ENCODE measurements at places on chromosomes 7 and 10.

DNA sequence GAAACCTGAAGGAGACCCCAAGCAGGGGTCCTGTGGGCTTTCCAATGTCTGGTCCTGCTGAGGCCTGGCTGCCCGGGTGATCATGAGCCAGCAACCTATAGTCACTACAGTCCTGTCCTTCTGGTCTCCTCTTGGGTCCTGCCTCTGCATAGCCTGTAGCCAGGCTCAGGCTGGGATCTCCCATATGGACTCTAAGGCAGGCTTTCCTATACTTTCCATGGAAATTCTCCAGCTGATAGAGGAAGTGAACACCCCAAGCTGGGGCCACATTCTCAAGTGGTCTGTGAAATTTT lies 26.4 kb downstream of the ANXA8 start:
- DNase-seq = no peak

- DNase-seq = no peak
These were observed 56.3 kb downstream of the RASGEF1A start for GRCh38 chr10:43210556-43210955.

DNA sequence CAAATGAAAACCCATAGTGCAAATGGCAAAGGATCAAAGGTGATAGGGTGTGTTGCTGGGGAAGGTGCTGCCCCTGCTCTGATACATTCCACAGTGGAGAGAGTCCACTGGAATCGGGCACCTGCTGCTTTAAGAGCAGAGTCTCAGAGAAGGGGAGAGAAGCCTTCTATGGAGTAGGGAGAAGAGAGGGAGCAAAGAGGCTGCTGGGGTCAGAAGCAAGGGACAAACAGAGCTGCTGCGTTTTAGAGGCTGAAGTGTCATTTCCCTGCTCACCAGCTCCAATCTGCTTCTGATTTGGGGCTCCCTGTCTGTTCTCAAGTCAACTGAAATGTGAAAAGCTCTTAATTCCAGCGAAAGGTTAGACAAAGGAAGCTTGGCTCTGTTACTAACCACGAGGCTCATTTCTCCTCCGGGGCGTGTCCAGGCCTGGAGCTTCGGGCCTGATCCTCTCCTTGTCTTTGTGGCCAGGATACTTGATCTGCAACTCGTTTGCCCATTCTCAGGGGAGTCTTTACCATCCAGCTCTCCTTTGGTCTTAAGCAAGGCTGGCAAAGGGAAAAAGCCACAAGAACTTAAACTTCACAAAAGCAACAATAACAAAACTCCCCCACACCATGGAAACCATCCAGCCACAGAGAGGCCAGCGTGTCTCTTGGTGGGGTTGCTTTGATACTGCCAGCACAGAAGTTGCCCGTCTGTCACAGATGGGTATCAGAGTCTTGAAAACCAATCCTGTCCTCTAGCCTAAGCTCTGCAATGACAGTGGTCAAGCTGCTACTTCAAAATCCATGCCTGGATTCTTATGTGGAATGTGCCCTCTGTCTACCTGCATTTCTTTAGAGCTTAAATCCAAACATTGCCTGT lies 692.6 kb downstream of the SUGCT start:
- no peak for DNase-seq

DNA sequence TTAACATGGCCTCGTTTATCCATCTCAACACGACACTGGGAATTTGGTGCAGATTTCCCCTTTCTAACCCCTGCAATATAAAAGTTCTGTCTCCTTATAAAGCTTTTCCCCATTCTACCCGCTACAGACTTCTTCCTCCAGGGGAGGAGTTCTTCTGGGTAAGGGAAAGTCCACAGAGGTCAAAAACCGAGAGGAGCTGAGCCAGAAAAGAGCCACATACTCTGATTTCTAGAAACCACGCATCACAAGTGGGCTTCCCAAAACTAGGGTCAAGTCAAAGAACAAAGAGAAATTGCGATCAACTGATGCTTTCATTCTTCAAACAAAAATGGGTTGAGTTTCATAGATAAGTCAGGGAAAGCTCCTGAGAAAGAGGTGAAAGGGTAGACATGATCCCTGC lies 6.8 kb downstream of the IL6 start:
- no peak for DNase-seq

- DNase-seq = no peak
These were observed 79.4 kb upstream of the LRRN3 start for GRCh38 chr7:111011520-111011919.

DNA sequence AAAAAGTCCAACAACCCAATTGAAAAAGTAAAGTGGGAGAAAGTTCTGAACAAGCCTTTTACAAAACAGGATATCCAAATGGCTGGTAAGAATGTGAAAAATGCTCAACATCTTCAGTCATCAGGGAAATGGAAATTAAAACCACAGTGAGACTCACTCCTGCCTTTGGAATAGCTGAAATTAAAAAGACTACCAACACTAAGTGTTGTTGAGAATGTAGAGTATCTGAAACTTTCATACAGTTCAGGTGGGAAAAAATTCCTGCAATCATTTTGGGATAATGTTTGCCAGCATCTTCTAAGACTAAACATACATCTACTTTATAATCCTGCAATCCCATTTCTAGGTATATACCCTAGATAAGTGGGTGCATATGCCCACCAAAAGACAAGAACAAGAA lies 395.1 kb downstream of the GRID1 start:
- no peak for DNase-seq

GRCh38 chr7:152574892-152575548 lies 100.9 kb downstream of the XRCC2 start:
- DNase-seq = no peak

- DNase-seq = no peak
These were observed 52.0 kb downstream of the KLRG2 start for GRCh38 chr7:139431459-139431858.

DNA sequence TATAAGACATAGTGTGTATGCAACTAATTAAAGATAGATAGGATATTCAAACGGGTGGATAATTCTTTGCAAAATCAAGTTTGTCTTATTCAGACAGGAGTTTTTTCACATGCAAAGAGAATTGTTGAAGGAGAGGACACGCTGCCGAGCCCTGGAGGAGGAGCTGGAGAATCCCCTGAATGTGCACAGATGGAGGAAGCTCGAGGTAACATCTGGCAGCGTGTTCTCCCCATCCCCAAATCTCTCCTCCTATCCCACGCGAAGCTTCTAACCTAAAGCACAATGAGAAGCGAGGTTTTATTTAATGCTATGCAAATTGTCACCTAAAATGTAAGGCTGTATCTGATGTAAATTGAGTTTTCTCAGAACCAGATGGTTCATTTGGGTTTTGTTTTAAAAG lies 50.0 kb downstream of the CFAP58 start:
- DNase-seq = no peak

DNA sequence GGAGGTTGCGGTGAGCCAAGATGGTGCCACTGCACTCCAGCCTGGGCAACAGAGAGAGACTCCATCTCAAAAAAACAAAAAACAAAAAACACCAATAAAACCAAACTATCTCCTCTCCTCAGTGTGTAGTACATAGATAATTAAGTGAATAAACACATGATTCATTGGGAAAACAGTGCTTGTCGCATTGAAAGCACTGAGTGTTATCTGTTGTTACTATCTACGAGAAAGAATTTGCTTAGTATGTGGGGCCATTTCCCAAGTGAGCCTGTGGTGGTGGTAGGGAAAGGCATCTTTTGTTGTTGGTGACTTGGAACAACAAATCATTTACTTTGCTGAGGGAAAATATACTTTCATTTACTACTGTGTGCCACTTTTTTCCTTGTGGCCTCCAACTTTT lies 42.6 kb downstream of the RSBN1L start:
- DNase-seq = no peak

GRCh38 chr10:73898730-73899410 lies 12.1 kb upstream of the PLAU start:
- no peak for DNase-seq

- peak; percentile 80 for DNase-seq
These were observed at the start of gene FRAT1 for GRCh38 chr10:97318772-97319651. TSS of gene FRAT1 (plus strand) at chr10:97319271. CDS start at chr10:97319454, 183 bp downstream.

DNA sequence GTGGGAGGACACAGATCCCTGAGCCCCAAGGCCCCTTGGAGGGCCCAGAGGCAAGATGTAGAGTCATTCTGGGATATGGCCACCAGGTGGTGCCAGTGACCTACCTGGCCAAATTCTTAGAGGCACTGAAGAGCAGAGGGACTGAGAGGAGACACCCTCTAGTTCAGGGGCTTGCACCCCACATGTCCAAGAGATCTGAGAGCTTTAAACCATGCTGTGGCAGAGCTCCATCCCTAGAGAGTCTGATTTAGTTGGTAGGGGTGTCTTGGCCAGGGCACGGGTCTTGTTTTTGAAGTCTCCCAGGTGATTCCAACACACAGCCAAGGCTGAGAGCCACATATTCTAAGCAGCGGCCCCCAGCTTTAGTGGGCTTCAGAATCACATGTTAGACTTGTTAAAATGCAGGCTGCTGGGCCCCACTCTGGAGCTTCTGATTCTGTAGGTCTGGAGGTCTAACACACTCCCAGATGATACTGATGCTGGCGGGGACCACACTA lies 52.5 kb downstream of the PRF1 start:
- peak; percentile 47 for DNase-seq
